ENCODE measurements at places on chromosomes 13 and 19. TPM values are rescaled to one million over a fixed set of nuclear protein-coding genes. Genes with fewer than 3 reads are reported as not detected.

- no peak for DNase-seq
Observed at GRCh38 chr19:21758296-21758695, 9.1 kb downstream of the ZNF100 start.

GRCh38 chr13:75197803-75198202 lies 284.2 kb downstream of the TBC1D4 start:
- DNase-seq, result no peak

GRCh38 chr13:25886438-25887214 lies 165.2 kb downstream of the SHISA2 start:
- DNase-seq, result no peak

DNA sequence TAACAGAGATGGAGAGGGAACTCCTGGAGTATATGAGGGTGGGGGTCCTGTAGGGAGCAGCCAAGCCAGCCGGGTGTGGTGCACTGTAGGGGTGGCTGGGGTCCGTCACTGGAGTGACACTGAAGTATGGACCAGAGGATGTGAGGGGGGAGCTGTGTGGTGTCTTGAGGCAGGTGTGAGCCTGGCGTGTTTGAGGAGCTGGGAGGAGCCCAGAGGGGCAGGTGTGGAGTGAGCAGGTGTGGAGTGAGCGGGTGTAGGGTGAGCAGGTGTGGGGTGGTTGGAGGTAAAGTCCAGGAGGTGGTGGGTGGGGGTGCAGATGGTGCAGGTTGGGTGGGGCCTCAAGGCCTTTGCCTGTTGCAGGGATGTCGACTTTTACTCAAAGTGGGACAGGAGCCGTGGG lies 5.9 kb downstream of the B3GNT8 start:
- DNase-seq, result no peak

GRCh38 chr19:45798995-45799517 lies 6.4 kb upstream of the DMWD start:
- DNase-seq, result peak; percentile 62

DNA sequence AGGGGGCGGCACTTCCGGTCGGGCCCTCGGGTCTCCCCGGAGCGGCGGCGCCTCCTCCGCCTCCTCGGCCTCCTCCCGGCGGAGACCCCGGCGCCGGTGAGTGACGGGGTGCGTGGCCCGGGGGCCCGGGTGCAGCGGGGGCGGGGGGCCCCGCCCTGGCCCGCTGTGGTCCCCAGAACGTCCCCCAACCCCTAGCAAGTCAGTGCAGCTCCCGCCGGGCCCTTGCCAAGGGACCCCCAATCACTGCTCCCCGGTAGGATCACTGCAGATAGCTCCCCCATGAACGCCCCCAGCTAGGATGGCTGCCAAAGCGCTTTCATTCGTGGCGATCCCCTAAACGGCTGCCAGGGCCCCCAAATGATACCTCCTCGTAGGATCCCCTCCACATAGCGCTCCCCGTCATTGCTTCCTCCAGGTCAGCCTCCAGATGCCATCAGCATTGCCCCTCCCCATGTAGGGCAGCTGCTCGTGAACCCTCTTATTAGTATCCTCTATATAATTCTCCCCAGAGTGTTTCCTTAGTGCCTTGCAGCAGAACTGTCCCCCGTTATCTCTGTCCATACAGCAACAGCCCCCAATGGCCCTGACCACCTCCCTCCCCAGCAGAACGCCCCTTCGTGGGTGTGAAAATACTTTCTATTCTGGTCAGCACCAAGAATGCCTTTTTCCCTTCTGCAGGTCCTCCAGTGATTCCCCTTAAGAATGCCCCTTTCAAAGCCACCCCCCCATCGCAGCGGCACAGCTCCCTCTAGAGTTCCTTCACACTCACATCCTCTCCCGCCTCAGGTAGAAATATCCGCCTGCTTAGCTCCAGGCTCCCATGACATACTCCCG lies at the start of gene ZNF865:
TSS of gene ZNF865 (plus strand) at position 11 of the 834 bp plus-strand sequence. CDS start 7,972 bp downstream, outside the sequence.
- DNase-seq, result peak; percentile 69

- no peak for DNase-seq
Observed at GRCh38 chr19:44278181-44278690, 18.6 kb downstream of the ZNF233 start.

GRCh38 chr13:33640832-33641231 lies 177.1 kb upstream of the RFC3 start:
- no peak for DNase-seq

- no peak for DNase-seq
Observed at GRCh38 chr13:98449273-98449672, 127.6 kb downstream of the STK24 start.

DNA sequence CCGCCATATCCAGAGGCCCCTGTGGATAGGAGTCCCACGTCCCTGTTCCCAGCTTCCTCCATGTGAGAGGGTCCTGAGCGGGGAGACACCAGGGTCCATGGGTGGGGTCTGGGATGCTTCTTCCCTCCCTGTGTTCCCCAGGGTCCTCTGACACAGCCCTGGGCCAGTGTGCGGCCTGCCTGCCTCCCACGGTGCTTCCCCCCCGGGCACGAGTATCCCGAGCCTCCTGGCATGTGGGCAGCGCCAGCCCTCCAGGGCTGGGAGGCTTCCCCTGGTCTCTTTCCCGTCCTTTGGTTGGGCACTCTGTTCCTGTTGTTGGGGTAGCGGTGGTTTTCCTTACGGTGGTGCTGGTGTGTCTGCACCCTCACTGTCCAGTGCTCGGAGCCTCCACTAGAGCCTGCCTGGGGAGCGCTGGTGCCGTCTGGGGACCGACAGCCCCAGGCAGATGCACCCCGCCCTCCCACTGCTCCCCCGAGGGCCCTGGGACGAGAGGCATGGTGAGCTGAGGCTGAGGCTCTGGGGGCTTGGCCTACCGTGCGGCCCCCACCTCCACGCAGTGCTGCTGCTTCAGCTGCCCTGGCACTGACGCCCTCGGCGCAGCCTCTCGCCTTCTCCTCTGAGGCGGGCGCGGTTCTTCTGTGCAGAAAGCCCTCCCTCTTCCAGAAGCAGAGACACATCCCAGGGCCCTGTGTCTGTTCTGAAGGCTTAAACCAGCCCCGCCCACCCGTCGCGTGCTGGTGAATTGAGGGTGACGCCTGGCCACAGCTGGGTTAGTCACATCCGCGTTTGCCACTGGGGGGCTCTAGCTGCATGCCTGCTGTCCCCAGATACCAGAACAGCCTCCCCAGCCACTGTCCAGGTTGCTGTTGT lies 27.9 kb downstream of the PLEKHJ1 start:
- no peak for DNase-seq

GRCh38 chr19:752652-753517 lies 2.0 kb downstream of the MISP start:
- no peak for DNase-seq

DNA sequence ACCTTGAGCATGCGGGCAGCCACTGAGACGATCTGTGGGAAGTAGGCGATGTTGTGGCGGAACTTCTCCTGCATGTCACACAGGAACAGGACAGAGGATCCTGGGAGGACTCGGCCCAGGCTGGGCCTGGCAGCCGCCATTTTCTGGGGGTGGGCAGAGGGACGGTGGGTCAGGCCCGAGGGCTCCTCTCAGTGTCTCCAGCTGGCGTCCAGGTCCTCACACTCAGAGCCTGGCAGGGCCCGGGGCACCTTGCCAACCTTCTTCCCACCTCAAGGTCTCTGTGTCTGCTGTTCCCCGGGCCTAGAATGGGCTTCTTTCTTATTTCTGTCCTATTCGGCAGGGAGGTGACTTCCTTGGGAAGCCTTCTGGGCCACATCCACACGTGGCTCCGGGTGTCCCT lies 5.1 kb downstream of the ISOC2 start:
- no peak for DNase-seq

DNA sequence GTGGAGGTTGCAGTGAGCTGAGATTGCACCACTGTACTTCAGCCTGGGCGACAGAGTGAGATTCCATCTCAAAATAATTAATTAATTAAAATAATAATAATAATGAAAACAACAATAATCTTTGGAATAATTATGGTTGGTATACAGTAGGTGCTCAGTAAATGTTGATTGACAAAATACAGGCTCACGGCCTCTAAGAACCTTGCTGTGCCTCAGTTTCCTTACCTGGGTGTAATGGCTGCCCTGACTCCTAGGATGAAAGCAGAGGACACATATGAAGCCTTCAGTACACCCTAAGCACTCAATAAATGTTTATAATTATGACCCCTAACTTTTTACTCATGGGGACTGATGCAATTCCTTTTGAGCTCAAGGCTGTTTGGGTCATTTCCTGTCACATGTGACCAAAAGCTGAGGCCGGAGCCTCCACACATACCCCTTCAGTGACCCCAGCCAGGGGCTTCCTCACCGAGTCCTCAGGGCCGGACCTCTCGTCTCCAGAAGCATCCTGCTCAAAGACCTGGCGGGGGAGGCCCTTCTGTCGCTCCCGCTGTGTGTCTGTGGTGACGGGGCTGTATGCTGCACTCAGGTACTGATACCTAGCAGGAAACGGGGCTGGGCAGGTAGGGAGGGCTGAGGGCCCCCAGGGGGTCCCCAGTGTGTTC lies 10.5 kb downstream of the DOCK6 start:
- no peak for DNase-seq

DNA sequence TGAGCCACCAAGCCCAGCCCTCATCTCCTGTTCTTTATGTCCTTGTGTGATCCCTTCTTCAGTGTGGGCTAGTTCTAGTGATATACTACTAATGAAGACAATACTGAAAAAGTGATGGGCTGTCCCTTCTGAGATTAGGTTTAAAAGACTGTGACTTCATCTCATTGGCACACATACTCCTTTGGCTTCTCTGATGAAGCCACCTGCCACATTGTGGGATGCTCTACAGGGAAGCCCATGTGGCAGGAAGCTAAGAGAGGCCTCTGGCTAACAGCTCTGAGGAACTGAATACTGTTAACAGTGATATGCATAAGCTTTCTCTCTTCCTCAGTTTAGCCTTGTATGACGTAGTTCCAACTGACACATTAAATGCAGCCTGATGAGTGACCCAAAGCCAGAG lies 13.6 kb downstream of the CSNK1A1L start:
- no peak for DNase-seq

CGB5 gene
- total RNA-seq, result not detected

GZMM gene
- total RNA-seq, result 49.0 TPM

MYCBP2 gene
- 89.5 TPM for total RNA-seq

MAB21L1 gene
- total RNA-seq, result not detected

ZNF468 gene
- total RNA-seq, result 13.9 TPM
